DMS 273 treated with DMSO at 0.1 percent for 48 hours (cell line): ENCODE measurements at places on chromosomes 13 and 19.

- no peak for DNase-seq
These were observed 279.6 kb downstream of the SLC7A1 start for GRCh38 chr13:29315847-29316246.

DNA sequence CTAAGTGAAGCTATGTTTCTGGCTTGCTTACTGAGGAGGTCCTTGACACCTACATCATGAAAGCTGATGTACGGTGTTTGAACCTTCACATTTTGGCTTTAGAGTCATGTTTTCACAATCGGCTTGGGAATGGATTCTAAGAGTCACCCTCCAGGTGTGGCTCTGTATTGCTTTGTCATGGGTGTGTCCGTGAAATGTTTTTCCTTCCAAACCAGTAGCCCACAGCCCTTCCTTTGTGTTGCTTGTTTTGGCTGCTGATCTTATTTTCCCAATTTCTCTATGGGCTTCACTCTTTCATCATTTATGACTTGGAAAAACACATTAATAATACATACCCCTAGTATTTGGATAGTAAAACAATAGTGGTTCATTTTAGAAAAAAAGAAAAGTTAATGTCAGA, 240.6 kb downstream of the GGACT start:
- DNase-seq: no peak

GRCh38 chr19:1471515-1472160, 7.4 kb downstream of the C19orf25 start:
- DNase-seq: no peak

DNA sequence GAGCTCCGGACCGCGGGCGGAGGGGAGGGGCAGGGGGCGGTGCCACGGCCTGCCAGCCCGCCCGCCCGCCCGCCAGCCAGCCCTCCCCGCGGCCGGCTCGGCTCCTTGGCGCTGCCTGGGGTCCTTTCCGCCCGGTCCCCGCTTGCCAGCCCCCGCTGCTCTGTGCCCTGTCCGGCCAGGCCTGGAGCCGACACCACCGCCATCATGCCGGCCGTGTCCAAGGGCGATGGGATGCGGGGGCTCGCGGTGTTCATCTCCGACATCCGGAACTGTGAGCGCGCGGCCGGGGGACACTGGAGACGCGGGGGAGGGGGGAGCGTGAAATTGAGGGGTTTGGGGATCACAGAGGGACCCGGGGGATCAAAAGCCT, at the start of gene AP2A1:
TSS of gene AP2A1 (plus strand) at position 72 of the 370 bp plus-strand sequence. CDS start at position 205, 133 bp downstream.
- no peak for DNase-seq

GRCh38 chr13:41971848-41972247, 10.9 kb upstream of the VWA8 start:
- DNase-seq: no peak

GRCh38 chr19:54035215-54036178, 28.2 kb downstream of the VSTM1 start:
- peak; percentile 26 for DNase-seq

GRCh38 chr13:31722673-31723072, 16.7 kb upstream of the RXFP2 start:
- DNase-seq: peak; percentile 37

GRCh38 chr13:110644892-110645521, 29.7 kb downstream of the NAXD start:
- peak; percentile 68 for DNase-seq

DNA sequence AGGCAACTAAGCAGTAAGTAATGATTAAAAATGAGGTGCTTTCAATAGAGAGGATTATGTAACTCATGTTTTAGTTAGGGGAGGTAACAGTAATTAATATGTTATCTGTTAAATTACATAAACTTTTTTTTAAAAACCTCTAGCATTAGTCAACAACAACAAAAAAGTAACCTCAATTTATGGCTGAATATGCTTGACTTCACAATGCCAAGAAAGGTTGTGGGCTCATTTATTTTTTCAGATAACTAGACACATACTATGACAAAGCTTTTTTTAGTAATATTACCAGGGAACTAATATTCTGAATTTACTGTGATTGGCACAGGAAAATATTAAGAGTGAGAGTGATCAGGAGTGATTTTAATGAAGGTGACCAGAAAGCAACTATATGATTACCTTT, 54.9 kb downstream of the KCNRG start:
- DNase-seq: no peak

DNA sequence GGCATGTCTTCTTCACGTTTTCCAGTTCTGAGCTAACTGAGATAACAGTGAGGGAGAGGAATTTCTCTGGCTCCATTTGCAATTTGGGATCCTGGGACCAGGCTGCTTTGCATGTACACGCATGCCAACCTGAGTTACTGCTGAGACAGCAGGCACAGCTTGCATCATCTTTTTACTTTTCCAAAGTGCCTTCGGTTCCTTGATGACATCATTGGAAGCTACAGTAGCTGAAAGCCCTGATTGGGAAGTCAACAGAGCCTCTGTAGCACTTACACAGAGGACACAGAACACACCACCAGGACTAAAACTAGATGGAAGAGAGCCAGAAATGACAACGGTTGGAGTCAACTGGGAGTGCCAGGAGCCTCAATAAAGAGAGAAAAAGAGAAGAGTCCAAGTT, 399.1 kb upstream of the GPC6 start:
- no peak for DNase-seq

DNA sequence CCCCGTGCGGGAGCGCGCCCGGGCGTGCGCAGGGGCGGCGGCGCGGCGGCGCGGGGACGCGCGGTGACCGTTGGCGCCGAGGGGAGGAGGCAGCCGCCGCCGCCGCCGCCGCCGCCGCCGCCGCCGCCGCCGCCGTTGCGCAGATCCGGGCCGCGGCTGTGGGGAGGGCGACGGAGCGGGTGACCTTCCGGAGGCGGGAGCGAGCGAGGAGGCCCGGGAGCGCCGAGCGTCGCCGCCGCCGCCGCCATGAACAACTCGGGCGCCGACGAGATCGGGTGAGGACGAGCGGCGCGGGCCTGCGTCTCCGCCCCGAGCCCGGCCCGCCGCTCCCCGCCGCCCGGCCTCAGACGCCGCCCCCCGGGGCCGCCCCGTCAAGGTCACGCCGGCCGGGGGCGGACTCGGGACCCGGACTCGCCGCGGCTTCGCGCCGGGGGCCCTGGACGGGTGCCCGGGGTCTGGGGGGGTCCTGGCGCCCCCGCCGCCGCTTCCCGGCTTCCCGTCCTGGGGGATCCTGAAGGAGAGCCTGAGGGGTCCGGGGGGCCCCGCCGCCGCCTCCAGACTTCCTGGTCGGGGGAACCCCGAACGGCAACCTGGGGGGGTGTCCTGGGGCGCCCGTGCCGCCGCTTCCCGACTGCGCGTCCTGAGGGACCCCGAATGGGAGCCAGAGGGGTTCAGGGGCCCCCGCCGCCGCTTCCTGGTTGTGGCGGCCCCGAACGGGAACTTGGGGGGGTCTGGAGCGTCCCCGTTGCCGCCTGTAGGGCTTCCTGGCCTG, at the start of gene DAZAP1:
TSS of gene DAZAP1 (plus strand) at position 59 of the 772 bp plus-strand sequence. CDS start at position 247, 188 bp downstream.
- DNase-seq: no peak

GRCh38 chr13:69010789-69011188, 1096.8 kb upstream of the ATXN8OS start:
- DNase-seq: no peak

DNA sequence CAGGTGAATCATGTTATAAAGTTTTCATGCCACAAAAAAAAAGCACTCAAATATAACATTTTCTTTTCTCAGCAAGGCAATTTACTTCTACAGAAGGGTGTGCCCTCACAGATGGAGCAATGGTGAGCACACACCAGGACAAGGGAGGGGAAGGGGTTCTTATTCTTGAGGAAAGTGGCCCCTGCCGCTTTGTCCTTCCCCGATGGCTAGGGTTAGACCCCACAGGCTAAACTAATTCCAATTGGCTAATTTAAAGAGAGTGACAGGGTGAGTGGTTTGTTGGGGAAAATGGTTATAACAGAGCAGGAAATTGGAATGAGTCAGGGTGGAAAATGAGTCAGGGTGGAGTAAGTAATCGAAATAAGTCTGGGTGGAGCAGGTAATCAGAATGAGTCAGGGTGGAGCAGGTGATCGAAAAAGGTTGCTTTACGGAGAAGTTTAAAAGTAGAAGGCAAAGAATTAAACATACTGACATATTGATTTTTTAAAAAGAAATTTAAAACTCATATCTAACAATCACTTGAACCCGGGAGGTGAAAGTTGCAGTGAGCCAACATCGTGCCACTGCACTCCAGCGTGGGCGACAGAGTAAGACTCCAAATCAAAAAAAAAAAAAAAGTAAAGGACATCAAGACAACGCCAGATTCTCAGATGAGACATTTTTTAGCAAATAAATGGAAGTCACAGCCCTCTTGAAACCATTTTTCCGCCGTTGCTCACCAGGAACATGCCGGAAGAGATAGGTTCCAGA, 813 bp downstream of the ZNF562 start:
- no peak for DNase-seq

GRCh38 chr13:66225072-66225471, 1005.1 kb downstream of the PCDH9 start:
- no peak for DNase-seq

- no peak for DNase-seq
These were observed 59.6 kb downstream of the PDS5B start for GRCh38 chr13:32645854-32646253.

- DNase-seq: no peak
These were observed 16.9 kb upstream of the TEX29 start for GRCh38 chr13:111303559-111303958.

DNA sequence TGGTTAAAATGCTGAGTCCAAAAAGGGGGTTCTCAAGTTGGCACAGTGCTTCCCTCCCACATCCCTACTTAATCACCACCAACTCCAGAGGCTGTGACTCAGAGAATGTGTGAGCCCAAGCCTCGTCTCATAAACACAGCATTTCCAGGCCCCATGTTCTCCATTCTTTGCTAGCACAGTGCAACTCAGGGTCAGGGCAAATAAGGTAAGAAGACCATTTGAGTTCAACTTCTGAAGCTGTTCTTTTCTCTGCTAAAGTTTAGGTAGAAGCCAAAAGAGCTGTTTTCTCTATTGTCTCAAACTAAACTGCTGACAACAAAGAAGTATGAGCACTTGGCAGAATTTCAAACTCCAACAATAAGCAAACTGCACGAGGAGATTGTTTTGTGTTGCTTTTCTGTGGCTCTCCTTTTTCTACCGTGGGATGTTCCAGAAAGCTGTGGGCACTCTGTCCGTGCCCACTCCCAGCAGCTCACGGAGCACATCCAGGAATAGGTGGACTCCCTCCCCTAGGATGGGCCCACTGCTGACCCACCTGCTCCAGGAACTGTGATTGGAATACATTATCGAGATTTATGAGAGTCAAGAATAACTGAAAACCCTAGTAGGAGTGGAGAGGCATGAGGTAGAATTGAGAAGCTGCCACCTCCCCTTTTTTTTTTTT, 494.3 kb downstream of the COG6 start:
- DNase-seq: no peak

GRCh38 chr13:77994166-77994565, 75.5 kb upstream of the EDNRB start:
- DNase-seq: no peak

DNA sequence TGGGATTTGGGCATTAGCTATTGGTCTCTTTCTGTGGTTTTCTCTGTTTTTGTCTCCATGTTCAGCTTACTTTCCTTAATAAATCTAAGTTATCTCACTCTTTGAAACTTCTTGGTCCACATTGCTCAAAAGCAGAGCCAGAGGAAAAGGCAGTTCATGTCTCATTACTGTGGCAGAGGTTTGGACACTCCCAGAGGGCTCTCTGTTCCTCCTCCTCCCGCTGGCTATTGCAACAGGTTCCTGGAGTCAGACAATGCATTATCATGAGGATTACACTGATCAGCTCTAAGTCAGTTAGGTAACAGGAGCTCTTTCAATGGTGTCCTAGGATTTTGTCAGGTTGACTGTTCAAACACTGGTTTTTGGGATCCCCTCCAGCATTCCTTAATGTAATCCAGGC, 298.8 kb downstream of the NDFIP2 start:
- DNase-seq: no peak

DNA sequence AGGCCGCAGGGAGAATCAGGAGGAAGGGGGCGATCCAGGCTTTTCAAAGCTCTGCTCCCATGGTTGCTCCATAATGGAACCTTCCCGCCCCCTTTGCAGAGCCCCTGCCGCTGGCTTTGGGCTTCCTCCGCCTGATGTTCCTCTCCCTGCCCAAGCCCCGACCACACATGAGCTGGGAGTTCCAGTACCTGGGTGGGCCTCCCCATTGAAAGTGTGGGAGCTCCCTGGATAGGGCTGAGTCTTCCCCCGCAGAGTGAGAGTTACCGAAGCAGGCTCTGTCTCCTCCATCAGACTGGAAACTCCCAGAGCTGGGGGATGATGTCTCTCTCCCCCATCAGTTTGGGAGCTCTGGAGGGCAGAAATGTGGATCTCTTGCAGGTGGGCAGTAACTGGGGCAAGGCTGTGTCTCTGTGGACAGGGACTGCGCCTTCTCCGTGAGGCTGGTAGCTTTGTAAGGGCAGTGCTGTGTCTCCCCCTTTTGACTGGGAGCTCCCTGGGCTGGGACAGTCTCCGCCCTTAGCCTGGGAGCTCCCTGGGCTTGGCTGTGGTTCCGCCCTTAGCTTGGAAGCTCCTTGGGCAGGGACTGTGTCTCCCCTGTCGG, 722 bp downstream of the DCAF15 start:
- DNase-seq: no peak

DNA sequence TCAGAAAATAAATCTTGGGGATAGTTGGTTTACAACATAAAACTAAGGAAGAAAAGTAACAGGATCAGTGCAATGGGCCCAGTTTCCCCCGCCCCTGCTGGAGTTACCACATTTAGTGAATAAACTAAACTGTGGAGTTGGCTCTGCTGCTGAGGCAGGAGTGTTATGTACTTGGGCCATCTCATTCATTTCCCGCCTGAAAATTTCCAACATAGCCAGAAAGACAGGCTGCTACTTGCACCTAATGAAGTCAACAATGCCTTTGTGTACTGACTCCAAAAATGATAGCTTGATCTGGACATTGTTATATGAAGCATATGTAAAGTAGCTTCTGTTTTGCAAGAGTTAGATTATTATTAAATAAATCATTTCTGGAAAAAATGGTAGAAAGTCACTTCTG, 7.9 kb upstream of the RNASEH2B start:
- DNase-seq: no peak

DNA sequence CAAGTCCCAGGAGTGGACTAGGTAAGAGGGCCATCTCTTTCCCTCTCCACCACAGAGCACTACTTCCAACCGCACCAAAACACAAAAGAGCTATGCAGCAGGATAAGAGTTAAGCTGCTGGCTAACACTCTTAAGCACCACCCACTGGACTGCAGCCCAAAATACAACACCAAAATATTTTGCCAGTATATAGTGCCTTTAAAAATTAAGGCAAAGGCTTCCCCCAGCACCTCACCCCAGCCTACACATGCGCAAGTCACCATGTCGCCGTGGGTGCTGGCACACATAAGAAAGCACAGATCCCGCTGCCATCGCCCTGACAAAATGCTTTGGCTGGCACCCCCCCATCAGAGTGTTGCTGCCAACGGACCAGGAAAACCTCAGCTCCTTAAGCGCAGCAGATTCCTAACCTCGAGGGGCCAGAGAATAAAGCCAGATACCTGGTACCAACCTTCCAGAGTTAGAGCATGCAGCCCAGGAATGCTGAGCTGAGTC, 608.3 kb downstream of the PCDH17 start:
- DNase-seq: no peak

GRCh38 chr13:113096745-113097305, 8.8 kb upstream of the F7 start:
- DNase-seq: no peak

- no peak for DNase-seq
These were observed 43.1 kb downstream of the PAN3 start for GRCh38 chr13:28181413-28181812.

GRCh38 chr13:27449081-27449603, 1.2 kb downstream of the MTIF3 start:
- no peak for DNase-seq

GRCh38 chr13:49812812-49813211, 20.3 kb upstream of the KPNA3 start:
- DNase-seq: no peak

GRCh38 chr13:46170687-46171086, 11.3 kb downstream of the LCP1 start:
- DNase-seq: no peak
